ENCODE measurements at places on chromosomes 11 and 22. TPM values are rescaled to one million over a fixed set of nuclear protein-coding genes. Genes with fewer than 3 reads are reported as not detected.

Gene LBHD1
- total RNA-seq, result 5.4 TPM

Gene PITPNB
- 28.2 TPM for total RNA-seq

Gene TXNRD2
- total RNA-seq, result not detected

Gene VSIG2
- total RNA-seq, result 22.9 TPM

Gene MPZL2
- total RNA-seq, result 47.2 TPM

Gene UPK3A
- total RNA-seq, result 14.4 TPM

Gene SAA2
- total RNA-seq, result 20.1 TPM

DNA sequence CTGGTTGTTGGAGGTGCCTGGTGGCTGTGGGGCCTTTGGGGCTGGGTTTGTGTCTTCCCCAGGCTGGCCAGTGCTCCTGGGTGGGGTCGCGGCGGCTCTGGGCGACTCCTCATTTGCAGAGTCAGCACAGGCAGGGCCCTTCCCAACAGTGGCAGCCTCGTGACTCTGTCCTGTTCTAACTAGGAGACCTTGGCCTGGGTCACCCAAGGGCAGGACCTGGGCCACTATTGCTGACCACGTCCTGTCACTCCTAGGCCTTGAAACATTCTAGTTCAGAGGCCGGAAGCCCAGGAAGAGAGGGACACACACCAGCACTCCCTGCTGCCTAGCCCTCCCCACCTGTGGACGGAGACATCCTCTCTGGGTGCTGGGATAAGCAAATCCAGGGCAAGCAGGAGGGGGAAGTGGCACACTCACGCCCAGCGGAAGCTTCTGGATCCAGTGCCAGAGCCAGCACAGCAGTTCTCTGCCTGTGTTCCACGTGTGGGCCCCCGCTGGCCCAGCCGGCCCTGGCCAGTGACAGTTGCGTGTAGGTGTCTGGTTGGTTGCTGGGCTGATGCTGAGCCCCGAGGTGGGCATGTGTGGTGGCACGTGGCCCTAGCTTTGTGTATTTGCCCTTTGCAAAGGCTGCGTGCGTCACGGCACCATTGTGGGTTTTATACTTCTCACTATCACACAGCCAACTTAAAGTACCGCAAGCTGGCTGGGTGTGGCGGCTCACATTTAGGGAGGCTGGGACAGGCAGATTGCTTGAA, 4.3 kb upstream of the CHID1 start:
- no peak for DNase-seq

DNA sequence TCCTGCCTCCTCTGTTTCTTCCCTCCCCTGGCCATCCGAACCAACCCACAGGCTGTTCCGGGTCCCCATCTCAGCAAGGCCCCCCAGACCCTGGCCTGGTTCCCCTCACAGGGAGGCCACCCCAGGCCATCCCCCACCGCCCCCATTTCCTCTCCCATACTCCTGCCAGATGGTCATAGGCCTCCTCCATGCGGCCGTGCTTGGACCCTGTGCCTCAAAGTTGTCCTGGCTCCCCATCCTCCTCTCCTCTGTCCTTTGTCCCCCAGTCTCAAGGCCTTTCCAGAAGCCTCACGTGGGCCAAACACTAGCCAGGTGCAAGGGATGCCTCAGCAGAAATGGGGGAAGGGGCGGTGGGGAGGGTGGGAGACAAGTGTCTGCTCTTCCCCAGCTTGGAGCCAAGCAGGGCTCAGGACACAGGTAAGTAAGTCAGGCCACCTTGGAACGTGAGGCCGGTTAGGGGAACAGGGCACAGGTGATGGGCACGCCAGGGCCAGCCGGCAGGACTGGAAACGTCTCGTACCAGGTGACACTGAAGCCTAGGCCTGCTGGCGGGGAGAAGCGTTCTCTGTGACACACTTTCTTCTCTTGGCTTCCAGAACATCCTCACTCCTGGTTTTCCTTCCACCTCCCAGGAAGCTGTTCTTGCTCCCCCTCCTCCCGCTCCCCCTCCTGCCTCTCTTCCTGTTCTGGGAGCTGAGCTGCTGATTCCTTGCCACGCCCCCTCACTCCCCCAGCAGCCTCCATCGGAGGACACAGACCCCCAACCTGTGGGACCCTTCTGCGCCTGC, 31.5 kb upstream of the SLC22A12 start:
- DNase-seq, result no peak

DNA sequence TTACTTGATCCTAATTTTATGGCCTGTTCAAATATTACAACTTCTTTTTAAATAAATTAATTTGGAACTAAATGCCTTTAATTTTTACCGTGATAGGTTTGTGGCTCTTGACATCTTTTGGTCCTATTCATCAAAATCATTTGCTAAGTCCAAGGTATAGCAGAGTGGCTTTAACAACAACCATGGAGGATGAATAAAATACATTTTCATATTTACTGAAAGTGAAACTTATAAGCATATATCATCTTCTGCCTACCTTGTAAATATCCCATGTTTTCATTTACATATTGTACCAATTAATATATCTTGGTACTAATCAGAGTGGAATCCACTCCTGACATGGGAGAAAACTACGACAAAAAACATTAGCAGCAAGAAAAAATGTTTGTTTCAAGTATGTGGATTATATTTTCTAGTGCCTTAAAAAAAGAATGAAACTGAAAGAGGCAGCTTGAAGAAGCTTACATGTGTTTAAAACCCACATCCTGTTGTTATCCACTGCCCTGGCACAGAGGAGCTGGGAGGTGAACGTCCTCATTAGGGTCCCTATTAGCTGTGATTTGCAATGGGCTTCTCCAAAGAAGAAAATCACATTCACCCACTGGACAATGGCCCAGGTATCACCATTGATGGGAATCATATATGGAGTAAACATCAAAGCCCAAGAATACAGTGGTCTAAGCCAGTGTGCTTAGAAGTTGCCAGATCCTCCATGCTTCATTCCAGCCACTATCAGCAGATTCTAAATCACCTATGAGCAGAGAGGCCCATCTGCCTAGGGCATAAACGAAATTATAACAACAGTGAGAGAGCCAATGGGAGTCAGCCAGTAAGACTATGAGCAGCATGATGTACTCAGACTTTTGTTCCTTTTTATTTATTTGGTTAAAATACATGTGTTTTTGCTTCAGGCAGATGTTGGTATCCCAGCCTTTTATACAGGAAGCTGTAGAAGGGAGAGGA, 84.7 kb downstream of the MAML2 start:
- no peak for DNase-seq

- no peak for DNase-seq
These were observed 7.3 kb upstream of the GTSE1 start for GRCh38 chr22:46289244-46289891.

GRCh38 chr11:126060757-126061171, 1.9 kb downstream of the CDON start:
- peak; percentile 28 for DNase-seq

GRCh38 chr11:69718147-69718546, 14.3 kb upstream of the FGF19 start:
- peak; percentile 71 for DNase-seq

- no peak for DNase-seq
These were observed 98.8 kb downstream of the SGSM3 start for GRCh38 chr22:40469181-40469580.

- peak; percentile 93 for DNase-seq
These were observed 1.9 kb upstream of the PEX26 start for GRCh38 chr22:18075720-18076497.
